IPS DF 6.9 (cell line): ENCODE measurements at places on chromosomes 11 and 22.

DNA sequence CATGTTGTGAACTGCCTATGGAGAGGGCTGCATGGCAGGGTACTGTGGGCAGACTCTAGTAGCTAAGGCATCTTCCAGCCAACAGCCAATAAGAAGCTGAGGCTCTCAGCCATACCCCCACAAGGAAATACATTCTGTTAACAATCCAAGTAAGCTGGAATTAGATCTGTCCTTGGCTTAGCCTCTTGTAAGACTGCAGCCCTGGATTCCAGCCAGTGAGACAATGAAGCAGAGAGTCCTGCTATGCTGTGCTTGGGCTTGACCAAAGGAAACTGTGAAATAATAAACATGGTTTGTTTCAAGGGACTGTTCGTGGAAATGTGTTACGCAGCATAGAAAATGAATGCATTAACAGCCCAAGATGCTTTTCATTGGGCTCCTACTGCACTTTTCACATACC, 1097.4 kb upstream of the CCDC90B start:
- no peak overlapping the region for H3K4me3 ChIP-seq
- no peaks in the 10 kb centered on the region for H3K4me1 ChIP-seq
- no peaks in the 10 kb centered on the region for H3K27me3 ChIP-seq
- DNase-seq = no peak
- H3K36me3 ChIP-seq = no peaks in the 10 kb centered on the region
- H3K27ac ChIP-seq = no peak overlapping the region

DNA sequence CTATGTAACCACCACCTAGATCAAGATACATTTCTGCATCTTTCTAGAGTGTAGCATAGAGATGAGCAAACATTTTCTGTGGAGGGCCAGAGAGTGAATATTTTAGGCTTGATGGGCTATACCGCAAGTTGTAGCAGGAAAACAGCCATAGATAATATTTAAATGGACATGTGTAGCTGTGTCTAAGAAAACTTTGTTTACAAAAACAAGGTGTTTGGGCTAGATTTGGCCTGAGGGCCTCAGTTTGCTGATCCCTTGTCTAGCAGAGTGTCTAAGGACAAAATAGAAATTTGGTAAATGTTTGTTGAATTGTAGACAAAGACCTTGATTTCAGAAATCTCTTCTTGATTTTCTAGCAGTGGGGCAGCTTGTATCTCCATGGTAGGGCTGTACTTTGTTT, 36.3 kb downstream of the STIM1 start:
- no peak overlapping the region for H3K4me3 ChIP-seq
- no peaks in the 10 kb centered on the region for H3K27me3 ChIP-seq
- no peak overlapping the region for H3K27ac ChIP-seq
- DNase-seq = no peak
- no peaks in the 10 kb centered on the region for H3K4me1 ChIP-seq

GRCh38 chr11:35671396-35672127, 9.0 kb downstream of the TRIM44 start:
- no peaks in the 10 kb centered on the region for H3K36me3 ChIP-seq
- H3K4me3 ChIP-seq = no peak overlapping the region
- no peaks in the 10 kb centered on the region; the same call in 1 of the 2 replicates for H3K27me3 ChIP-seq
- H3K27ac ChIP-seq = no peak overlapping the region
- no peaks in the 10 kb centered on the region for H3K4me1 ChIP-seq

GRCh38 chr11:33682446-33682845, 18.2 kb downstream of the C11orf91 start:
- no peak overlapping the region for H3K27ac ChIP-seq
- DNase-seq = no peak
- H3K27me3 ChIP-seq = no peaks in the 10 kb centered on the region
- H3K4me1 ChIP-seq = peaks cover 4% of the 10 kb centered on the region
- no peak overlapping the region; the same call in 1 of the 2 replicates for H3K4me3 ChIP-seq

- no peaks in the 10 kb centered on the region for H3K4me1 ChIP-seq
- H3K27ac ChIP-seq = no peak overlapping the region
- DNase-seq = no peak
- H3K4me3 ChIP-seq = no peak overlapping the region
- H3K36me3 ChIP-seq = no peaks in the 10 kb centered on the region
Measured at GRCh38 chr11:83924795-83925542, 638.8 kb upstream of the CCDC90B start.
